ENCODE measurements at places on chromosomes 5 and 9.
A peak's percentile ranks its signal among the peaks of the same experiment; 100 is the strongest.

- peak; percentile 52 for DNase-seq
These were observed 96.5 kb upstream of the LMX1B start for GRCh38 chr9:126516936-126517832.

DNA sequence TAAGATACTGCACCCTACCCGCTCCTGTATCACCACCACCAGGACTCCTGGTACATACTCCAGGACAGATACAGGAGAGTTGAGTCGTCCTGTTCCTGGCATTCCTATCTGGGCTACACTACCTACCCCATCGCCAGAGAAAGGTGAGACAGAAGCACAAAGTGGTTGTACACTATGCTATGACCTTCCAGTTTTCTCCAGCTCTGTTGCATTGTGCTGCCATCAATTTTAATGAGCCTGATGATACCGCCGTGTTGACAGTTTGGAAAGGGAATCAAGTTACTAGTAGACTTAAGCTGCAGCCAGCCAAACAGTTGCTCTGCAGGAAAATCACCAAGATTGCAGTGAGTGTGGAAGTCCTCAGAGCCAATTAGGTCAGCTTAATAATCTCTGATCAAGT, 35.2 kb downstream of the ANP32B start:
- DNase-seq: no peak

GRCh38 chr5:127097278-127097677, 24.0 kb upstream of the C5orf63 start:
- DNase-seq: no peak

- no peak for DNase-seq
These were observed 284.2 kb upstream of the ADAMTS16 start for GRCh38 chr5:4855880-4856279.

DNA sequence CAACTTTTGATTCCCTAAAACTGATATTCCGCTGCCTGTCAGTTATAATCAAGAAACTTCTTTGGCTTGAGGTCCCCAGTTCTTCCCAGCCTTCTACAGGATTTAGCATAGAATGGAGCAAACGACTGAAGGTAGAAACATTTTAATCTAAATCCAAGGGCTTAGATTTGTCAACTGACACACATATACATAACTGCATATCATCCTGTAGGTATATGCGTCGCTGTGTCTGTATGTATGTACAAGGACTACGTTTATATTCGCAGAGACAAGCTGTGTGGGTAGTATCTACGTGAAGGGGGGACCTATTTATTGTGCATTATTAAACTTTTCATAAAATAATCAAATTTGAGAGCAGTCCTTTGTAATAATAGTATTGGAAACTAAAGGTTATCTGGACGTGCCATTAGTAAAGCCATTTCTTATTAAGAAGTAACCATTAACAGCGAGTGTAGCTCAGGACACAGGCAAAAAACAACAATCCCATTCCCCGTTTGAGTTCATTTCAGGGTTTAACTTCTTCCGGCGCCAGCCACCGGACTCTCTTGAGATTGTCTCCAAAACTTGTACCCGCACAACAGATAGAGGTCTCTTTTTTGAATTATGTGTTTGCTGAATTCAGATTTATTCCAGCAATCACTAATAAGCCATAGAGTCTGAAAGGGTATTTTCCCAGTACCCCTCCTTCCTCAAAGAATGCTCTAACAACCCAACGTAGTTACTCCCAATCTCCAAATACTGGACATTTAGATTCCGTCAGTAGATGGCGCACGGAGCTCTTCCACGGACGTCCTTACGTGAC, 2.1 kb upstream of the MLLT3 start:
- DNase-seq: no peak

- DNase-seq: no peak
These were observed 8.1 kb downstream of the ARPC5L start for GRCh38 chr9:124869986-124870560.

- no peak for DNase-seq
These were observed 25.0 kb downstream of the LMNB1 start for GRCh38 chr5:126801992-126802294.

Data from AG09309 (cell line).